ENCODE measurements at places on chromosomes 2 and 18. TPM values are rescaled to one million over a fixed set of nuclear protein-coding genes. Genes with fewer than 3 reads are reported as not detected.

The DES gene
- total RNA-seq = 12.7 TPM

The C2orf74 gene
- 25.7 TPM for total RNA-seq

The PRSS56 gene
- total RNA-seq = not detected

The ADD2 gene
- total RNA-seq = 2.3 TPM

The TIA1 gene
- 130 TPM for total RNA-seq

The BOLL gene
- total RNA-seq = not detected

The HOXD10 gene
- total RNA-seq = 0.26 TPM

The TPRKB gene
- total RNA-seq = 14.5 TPM

The CSRNP3 gene
- total RNA-seq = 5.9 TPM

The GCKR gene
- total RNA-seq = not detected

The CFAP65 gene
- total RNA-seq = not detected

The MBD1 gene
- 44.6 TPM for total RNA-seq

The PAPOLG gene
- total RNA-seq = 4.0 TPM

The PLA2R1 gene
- total RNA-seq = 1.3 TPM

The MAL gene
- total RNA-seq = not detected

The SPATS2L gene
- 49.8 TPM for total RNA-seq

The ABCB11 gene
- 0.33 TPM for total RNA-seq

The VWA3B gene
- 0.78 TPM for total RNA-seq

The AP1S3 gene
- total RNA-seq = 8.3 TPM

The ZNF396 gene
- 3.9 TPM for total RNA-seq

The ZBTB7C gene
- total RNA-seq = 2.3 TPM

The SKOR2 gene
- not detected for total RNA-seq

The CYRIA gene
- 4.4 TPM for total RNA-seq

The NHEJ1 gene
- total RNA-seq = 8.9 TPM

The EMILIN1 gene
- 21.8 TPM for total RNA-seq

The PROKR1 gene
- total RNA-seq = not detected

The DSC2 gene
- 9.3 TPM for total RNA-seq

The UPP2 gene
- not detected for total RNA-seq

The SLC4A5 gene
- 8.3 TPM for total RNA-seq

The SCYGR4 gene
- total RNA-seq = not detected

The ATF2 gene
- total RNA-seq = 48.1 TPM

The PLB1 gene
- 1.0 TPM for total RNA-seq

The TUBA3D gene
- not detected for total RNA-seq
